ENCODE measurements at places on chromosomes 7 and 10. TPM values are rescaled to one million over a fixed set of nuclear protein-coding genes. Genes with fewer than 3 reads are reported as not detected.

Gene IL2RA
- total RNA-seq: 1.4 TPM

Gene ADAP1
- total RNA-seq: 5.7 TPM

Gene C10orf143
- 3.3 TPM for total RNA-seq

Gene CPN1
- total RNA-seq: not detected

Gene METTL27
- 1.9 TPM for total RNA-seq

Gene PTF1A
- total RNA-seq: not detected

Data from esophagus mucosa (tissue), 1 donor.